SK-N-SH (cell line): ENCODE measurements at places on chromosomes 11 and 22. TPM values are rescaled to one million over a fixed set of nuclear protein-coding genes. Genes with fewer than 3 reads are reported as not detected.

DNA sequence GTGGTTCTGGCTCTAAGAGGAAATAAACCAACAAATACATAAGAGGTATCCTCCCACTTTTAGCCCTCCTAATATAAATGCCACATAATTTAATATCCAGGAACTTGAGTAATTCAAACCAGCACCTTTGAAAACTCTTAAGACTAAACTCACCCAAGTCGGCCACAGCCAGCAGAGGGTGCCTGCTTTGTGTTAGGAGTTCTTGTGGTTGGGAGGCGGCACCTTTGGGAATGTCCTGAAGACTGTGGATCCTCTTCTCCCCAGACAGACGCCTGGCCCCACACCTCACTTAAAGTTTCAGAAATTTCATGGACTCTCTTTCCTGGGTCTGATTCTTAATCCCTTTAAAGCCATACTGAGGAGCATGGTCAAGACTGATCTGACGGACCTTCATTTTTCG lies 169.0 kb downstream of the TBC1D22A start:
- no peak overlapping the region for H3K4me3 ChIP-seq
- H3K4me1 ChIP-seq: peaks cover 9% of the 10 kb centered on the region; the same call in 1 of the 2 replicates
- H3K27me3 ChIP-seq: no peaks in the 10 kb centered on the region
- peaks cover 2% of the 10 kb centered on the region for H3K36me3 ChIP-seq

- no peak overlapping the region for H3K27ac ChIP-seq
- H3K4me3 ChIP-seq: no peak overlapping the region
- H3K36me3 ChIP-seq: no peaks in the 10 kb centered on the region
Observed at GRCh38 chr11:117909611-117910382, 19.4 kb downstream of the TMPRSS13 start.

DNA sequence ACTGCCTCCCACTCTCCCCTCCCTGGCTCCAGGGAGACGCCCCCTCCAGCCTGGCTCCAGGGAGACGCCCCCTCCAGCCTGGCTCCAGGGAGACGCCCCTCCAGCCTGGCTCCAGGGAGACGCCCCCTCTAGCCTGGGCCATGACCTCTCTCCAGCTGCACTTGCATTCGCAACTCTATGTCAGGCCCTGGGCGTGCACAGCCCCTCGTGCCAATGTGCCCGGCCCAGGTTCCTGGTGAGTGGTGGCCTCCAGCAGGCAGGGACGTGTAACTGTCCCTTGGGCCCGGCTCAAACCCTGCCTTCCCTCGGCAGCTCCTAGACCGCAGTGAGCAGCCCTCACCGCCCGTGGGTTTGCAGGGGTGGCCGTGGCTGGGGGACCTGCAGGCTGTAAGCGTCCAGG lies 6.9 kb downstream of the MUC6 start:
- no peaks in the 10 kb centered on the region for H3K4me1 ChIP-seq
- H3K4me3 ChIP-seq: no peak overlapping the region
- H3K27ac ChIP-seq: no peak overlapping the region
- no peaks in the 10 kb centered on the region for H3K27me3 ChIP-seq
- DNase-seq: no peak

DNA sequence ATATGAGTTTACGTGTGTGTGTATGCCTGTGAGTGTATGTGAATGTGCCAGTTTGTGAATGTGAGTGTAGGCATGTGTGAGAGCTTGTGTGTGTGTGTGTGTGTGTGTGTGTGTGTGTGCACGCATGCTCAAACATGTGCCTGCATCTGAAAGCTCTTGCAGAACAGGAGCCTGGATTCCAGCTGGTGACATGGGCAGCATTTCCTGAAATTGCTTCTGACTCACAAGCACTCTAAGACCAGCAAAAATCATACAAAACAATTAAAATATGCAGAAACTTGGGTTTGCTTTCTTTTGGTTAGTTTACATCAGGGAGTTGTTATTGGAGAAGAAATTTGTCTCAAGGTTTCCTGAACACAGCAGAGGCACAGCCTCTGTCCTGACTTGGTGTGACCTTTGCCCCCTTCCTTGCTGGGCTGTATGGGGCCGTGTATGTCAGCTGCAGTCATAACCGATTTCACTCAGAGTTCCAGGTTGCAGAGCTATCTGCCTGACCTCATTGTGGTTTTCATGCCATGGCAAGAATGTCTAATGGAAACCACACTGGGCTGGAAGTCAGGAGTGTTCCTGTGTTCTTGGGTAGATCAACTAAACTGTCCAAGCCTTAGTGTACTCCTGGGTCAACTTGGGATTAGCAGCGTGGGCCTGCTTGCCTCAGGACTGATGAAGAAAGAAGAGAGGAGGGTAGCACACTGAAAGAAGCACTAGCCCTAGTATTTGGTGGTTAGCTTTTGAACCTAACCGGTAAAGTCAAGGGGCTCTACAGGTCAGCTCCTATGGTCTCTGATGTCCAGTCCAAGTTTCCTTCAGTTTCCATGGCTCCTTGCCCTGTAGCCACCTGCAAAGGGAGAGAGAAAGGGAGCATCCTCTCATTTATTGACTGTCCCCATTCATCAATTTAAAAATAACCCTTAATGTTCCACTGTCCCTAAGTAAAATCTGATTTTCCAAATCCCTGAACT lies 143.7 kb downstream of the SNX19 start:
- peak overlapping the region; percentile 73 for H3K27ac ChIP-seq
- no peaks in the 10 kb centered on the region for H3K36me3 ChIP-seq
- no peaks in the 10 kb centered on the region for H3K27me3 ChIP-seq

GRCh38 chr22:49999946-50000586 lies 12.5 kb downstream of the IL17REL start:
- peaks cover 4% of the 10 kb centered on the region; the same call in 1 of the 2 replicates for H3K4me1 ChIP-seq
- H3K27ac ChIP-seq: no peak overlapping the region
- DNase-seq: peak; percentile 44
- H3K27me3 ChIP-seq: no peaks in the 10 kb centered on the region
- peak overlapping the region; percentile 25; the same call in 1 of the 2 replicates for H3K4me3 ChIP-seq

DNA sequence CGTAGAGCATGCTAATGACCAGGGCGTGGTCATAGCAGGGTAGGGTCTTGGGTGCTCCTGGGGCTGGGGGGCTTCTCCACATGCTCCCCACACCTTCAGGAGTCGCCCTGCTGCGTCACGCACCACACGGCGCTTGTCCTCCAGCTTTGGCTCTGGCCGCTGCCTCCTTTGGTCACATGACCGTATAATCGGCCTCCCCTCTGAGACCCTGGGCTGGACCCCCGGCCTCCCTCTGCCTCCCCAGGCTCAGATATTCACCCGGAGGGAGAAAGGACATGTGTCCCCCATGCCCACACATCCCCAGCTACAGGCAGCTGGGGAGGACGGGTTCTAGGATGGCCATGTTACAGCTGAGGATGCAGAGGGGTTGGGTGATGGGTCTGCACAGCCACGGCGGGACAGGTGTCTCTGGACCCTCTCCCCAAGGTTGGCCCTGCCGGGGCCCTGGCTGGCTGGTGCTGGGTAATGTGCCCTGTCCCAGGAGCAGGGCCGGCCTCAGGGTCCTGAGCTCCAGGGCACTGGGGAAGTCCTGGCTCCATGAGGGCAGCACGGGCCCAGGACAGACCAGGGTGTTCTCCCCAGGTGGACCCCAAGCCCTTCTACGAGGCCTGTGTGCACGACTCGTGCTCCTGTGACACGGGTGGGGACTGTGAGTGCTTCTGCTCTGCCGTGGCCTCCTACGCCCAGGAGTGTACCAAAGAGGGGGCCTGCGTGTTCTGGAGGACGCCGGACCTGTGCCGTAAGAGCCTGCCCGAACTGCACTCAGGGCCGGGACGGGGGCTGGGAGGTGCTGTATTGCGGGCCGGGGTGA lies 14.5 kb downstream of the MUC2 start:
- H3K36me3 ChIP-seq: no peaks in the 10 kb centered on the region
- DNase-seq: no peak
- H3K4me3 ChIP-seq: no peak overlapping the region
- no peaks in the 10 kb centered on the region for H3K27me3 ChIP-seq
- no peaks in the 10 kb centered on the region for H3K4me1 ChIP-seq

DNA sequence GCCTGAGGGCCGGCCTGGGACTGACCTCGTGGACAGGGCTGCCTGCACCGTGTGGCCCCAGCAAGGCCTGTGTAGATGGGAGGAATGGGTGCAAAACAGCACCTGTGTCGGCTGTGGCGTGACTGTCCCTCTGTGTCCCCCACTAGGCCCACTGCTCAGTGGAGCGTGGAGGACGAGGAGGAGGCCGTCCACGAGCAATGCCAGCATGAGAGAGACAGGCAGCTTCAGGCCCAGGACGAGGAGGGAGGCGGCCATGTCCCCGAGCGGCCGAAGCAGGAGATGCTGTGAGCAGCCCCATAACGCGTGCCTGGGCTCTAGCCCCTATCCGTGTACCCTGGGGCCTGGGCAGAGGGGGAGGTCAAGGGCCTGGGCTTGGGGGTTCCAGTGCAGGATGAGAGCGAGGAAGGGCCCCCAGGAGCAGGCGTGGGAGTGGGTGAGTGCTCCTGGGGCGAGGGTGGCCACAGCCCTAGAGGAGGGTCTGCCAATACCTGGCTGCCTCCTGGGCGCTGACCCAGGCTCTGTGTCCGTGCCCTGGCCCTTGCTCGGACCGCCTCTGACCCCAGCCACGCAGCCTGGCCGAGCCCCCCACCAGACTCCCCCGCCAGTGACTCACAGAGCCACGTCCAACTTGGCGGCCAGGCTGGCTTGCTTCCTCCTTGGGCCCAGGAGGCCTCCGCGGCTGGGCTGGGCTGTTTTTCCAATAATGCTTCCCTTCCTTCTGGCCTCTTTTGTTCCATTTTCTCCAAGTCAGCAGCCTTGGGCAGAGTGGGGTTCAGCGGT lies 11.6 kb downstream of the PRR33 start:
- H3K4me1 ChIP-seq: peaks cover 43% of the 10 kb centered on the region; the same call in 1 of the 2 replicates
- no peak overlapping the region for H3K4me3 ChIP-seq
- no peaks in the 10 kb centered on the region for H3K36me3 ChIP-seq
- no peaks in the 10 kb centered on the region for H3K27me3 ChIP-seq
- DNase-seq: peak; percentile 25

DNA sequence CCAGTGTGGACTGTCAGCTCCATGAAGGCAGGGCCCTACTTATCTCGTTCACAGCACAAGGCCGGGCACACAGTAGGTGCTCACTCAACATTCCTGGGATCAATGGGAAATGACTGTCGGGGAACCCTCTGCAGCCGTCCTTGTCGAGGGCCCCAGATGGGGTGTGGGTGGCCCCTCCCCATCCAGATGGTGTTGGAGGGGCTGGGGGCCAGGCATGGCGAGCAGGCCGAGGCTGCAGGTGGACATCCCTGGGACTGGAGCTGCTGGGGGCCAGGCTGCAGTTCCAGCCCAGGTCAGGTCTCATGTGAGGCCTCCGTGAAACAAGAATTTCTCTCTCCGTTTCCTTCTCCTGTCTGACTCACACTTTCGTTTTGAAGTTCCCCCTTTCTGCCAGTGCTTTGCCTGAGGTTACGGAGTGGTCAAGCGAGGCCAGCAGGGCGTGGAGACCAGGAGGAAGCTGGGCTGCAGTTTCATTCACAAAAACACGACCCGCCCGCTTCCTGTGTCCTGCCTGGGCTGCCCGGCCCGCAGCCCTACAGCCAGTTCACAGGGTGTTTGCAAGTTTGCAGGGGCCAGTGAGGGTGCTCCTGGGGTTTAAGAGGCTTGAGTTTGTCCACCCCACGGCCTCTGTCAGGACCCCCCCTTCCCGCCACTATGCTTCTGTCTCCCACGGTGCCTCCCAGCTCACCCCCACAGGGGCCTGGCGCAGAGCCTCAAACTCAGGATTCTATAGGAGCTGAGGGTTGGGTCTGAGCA lies 4.5 kb downstream of the MYEOV start:
- 0 out of 2 replicates have a peak overlapping the region, but pooled peaks have one; percentile 37 for H3K4me3 ChIP-seq
- peaks cover 21% of the 10 kb centered on the region; the same call in 1 of the 2 replicates for H3K4me1 ChIP-seq
- DNase-seq: no peak
- no peaks in the 10 kb centered on the region for H3K36me3 ChIP-seq

- H3K4me1 ChIP-seq: no peaks in the 10 kb centered on the region
- no peak overlapping the region for H3K4me3 ChIP-seq
- no peaks in the 10 kb centered on the region for H3K36me3 ChIP-seq
- H3K27ac ChIP-seq: no peak overlapping the region
- no peak for DNase-seq
Observed at GRCh38 chr11:22479208-22479607, 141.0 kb downstream of the SLC17A6 start.

- H3K36me3 ChIP-seq: peaks cover 5% of the 10 kb centered on the region
- peak overlapping the region; percentile 23; the same call in 1 of the 2 replicates for H3K4me3 ChIP-seq
- no peaks in the 10 kb centered on the region for H3K27me3 ChIP-seq
- peak overlapping the region; percentile 98 for H3K27ac ChIP-seq
- peak; percentile 32 for DNase-seq
Observed at GRCh38 chr11:12842933-12843636, 166.0 kb upstream of the RASSF10 start.

- DNase-seq: no peak
- H3K27ac ChIP-seq: no peak overlapping the region
- no peaks in the 10 kb centered on the region for H3K36me3 ChIP-seq
- H3K4me1 ChIP-seq: peaks cover 10% of the 10 kb centered on the region; the same call in 1 of the 2 replicates
Observed at GRCh38 chr22:17265649-17266248, 46.5 kb upstream of the ADA2 start.

- no peaks in the 10 kb centered on the region for H3K4me1 ChIP-seq
- no peak overlapping the region for H3K4me3 ChIP-seq
- H3K27ac ChIP-seq: no peak overlapping the region
- DNase-seq: no peak
- no peaks in the 10 kb centered on the region for H3K27me3 ChIP-seq
- H3K36me3 ChIP-seq: no peaks in the 10 kb centered on the region
Observed at GRCh38 chr11:82586581-82586980, 147.1 kb downstream of the FAM181B start.

DNA sequence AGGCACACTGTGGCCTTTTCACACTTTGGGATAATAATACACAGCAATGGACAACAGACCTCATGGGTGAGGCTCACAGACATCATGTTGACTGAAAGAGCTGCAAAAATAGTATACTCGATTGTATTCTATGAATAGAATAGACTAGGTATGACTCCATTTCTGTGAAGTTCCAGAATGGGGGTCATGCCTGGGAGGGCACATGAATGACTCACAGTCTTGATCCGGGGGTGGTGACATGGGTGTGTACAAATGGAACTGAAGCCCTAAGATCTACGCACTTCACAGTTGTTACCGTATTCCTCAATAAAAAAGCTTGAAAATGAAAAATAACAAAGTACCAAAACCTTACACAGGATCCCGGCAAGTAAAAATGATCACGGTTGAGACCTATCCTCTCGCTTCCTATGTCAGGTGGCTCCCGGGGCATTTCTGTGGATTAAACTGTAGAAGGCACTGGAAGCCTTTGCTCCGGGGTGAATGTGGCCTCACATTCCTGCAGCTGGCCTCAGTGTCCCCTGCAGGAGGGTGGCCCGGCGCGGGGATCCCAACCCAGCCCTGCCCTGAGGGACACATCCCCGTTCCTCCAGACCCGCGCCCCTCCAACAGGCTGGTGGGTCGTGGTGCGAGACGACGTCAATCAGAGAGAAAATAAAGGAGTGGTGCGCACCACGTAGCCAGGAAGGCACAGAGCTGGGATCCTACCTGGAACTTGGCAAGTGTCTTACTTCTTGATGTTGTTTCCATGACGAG lies 75.9 kb downstream of the NECTIN1 start:
- DNase-seq: no peak
- no peak overlapping the region for H3K4me3 ChIP-seq
- H3K36me3 ChIP-seq: no peaks in the 10 kb centered on the region
- no peaks in the 10 kb centered on the region; the same call in 1 of the 2 replicates for H3K4me1 ChIP-seq
- no peaks in the 10 kb centered on the region for H3K27me3 ChIP-seq

SCUBE1 gene
- polyA plus RNA-seq: 0.06 and 0.56 TPM in 2 replicates

CEND1 gene
- 2.9 and 3.6 TPM in 2 replicates for polyA plus RNA-seq

SAA1 gene
- polyA plus RNA-seq: not detected in 2 replicates

ARHGAP42 gene
- polyA plus RNA-seq: 0.02 and 0.05 TPM in 2 replicates

TBX1 gene
- polyA plus RNA-seq: not detected in 2 replicates

ASCC2 gene
- polyA plus RNA-seq: 78.6 and 82.0 TPM in 2 replicates

CWC15 gene
- polyA plus RNA-seq: 27.0 and 33.5 TPM in 2 replicates

APOA1 gene
- 0.20 TPM in 1 of 2 replicates, not detected in the other for polyA plus RNA-seq

OR51B2 gene
- not detected in 2 replicates for polyA plus RNA-seq

HSCB gene
- 19.1 and 19.9 TPM in 2 replicates for polyA plus RNA-seq
